OCI-M1 (cell line): ENCODE measurements at places on chromosomes 11 and 22.

- no peak for DNase-seq
Observed at GRCh38 chr11:11821899-11822298, 19.9 kb upstream of the USP47 start.

DNA sequence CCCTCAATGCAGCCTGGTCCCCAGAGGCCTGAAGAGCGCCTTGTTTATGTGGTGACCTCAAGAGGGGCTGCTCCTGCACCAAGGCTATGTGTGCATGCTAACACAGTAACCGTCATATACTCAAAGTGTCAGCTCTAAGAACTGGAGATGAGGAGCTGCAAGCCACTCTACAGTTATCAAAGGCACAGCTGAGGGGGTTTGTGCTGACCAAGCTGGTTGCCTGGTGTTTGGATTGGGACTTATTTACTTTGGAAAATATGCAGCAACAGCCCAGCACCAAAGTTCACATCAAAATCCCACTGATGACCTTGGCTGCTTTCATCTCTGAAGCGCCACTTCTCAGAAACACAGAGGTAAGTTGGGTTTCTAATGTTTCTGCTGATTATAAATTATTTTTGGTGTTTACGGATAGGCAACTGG, at the start of gene SERPIND1:
SERPIND1 (plus strand) TSS at position 321 of the 420 bp plus-strand sequence. CDS start 5,200 bp downstream, outside the sequence.
- no peak for DNase-seq

- DNase-seq: no peak
Observed at GRCh38 chr22:26952451-26953011, 295.1 kb downstream of the MIAT start.

- DNase-seq: peak; percentile 95
Observed at GRCh38 chr11:78406568-78407196, 10.9 kb downstream of the GAB2 start.

DNA sequence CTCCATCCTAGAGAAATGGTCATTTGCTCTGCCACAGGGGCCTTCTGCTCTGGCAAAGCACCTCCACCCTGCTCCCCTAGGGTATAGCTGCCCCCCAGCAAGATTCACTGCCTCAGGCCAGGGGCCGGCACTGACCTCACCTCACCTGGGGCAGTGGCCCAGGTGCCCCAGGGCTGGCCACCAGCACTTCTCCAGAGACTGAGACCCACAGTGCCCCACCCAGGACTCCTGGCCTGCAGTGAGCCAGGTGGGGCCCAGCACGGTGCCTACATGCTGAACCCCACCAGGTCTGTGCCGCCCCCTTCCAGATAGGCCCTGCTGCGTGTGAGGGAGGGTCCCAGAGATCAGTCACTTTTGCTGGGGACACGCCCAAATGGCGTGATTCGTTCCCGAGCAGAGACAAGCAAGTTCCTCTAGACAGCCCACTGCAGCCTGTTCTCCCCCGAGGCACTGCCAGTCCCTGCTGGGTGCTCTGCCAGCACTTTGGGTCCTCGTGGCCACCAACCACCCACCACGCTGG, 10.8 kb downstream of the GNB1L start:
- DNase-seq: no peak

GRCh38 chr11:119891055-119891768, 162.2 kb upstream of the NECTIN1 start:
- peak; percentile 17 for DNase-seq

- DNase-seq: no peak
Observed at GRCh38 chr22:46984751-46985506, 222.5 kb downstream of the TBC1D22A start.

- peak; percentile 67 for DNase-seq
Observed at GRCh38 chr22:25111579-25112517, 87.8 kb upstream of the CRYBB3 start.

DNA sequence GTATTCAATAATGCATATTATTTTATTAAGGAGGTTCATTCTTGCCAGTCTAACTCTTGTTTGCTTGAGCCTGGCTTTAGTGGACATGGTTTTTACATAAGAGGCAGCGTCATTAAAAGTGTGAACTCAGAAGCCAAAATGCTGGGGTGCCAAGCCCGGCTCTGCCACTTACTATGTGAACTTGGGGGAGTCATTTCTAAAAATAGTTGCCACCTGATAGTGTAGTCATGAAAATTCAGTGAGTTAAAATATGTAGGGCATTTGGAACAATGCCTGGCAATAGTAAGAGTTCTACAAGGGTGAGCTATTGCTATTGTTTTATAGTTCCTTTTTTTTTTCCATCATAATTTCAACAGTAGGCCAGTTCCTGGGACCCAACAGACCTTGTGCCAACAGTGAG, 49.9 kb downstream of the TENM4 start:
- no peak for DNase-seq

- DNase-seq: peak; percentile 100
Observed at GRCh38 chr11:68839054-68839865, 2.5 kb downstream of the CPT1A start.

DNA sequence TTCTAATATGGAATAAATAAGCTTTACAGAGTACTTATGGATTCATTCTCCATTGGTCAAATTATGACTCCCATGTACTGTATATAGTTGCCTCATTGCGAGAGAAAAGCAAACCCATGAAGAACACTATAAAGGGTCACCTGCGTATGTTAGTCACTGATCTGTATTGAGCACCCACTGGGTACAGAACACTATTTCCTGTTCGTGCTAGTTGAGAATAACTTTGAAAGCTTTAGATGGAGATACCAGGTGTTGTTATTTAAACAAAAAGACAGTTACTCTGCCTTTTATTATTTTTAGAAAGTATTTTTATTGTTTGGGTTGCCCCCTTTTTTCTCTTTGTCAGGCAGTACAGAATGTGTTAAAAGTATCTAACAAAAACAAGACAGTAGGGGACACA, 79.9 kb downstream of the DEUP1 start:
- DNase-seq: no peak

GRCh38 chr11:70503468-70504221, 105.3 kb downstream of the CTTN start:
- no peak for DNase-seq

DNA sequence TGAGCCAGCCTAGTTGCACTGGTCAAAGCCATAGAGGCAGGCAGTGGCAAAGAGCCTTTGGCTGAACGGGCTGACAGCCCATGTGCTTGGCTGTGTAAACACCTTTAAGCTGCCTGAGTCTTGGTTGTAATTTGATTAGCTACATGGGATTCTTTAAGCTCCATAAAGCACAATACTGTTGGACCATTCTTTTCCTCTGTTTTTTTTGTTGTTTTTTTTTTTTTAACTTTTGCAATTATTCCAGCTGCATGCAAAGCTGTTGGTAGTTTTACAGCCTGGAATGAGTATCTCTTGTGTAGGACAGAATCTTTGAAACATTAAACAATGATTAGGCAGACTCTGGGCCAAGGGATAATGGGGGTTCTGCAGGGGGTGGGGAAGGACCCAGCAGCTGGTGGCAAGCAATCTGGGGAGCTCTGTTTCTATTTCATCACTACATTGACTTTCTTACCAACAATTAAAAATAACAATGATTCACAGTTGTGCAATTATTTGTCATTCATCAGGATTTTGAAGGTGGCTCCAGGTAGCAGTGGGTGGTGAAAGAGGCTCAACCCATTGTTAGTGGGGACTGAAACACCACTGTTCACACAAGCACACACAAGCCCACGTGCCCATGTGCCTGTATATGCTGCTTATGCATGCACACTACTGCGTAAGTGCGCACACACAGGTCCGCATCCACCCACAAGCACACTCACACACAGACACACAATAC, 69.5 kb upstream of the CSNK2A3 start:
- DNase-seq: no peak

GRCh38 chr22:42700355-42700754, 20.3 kb downstream of the A4GALT start:
- no peak for DNase-seq

DNA sequence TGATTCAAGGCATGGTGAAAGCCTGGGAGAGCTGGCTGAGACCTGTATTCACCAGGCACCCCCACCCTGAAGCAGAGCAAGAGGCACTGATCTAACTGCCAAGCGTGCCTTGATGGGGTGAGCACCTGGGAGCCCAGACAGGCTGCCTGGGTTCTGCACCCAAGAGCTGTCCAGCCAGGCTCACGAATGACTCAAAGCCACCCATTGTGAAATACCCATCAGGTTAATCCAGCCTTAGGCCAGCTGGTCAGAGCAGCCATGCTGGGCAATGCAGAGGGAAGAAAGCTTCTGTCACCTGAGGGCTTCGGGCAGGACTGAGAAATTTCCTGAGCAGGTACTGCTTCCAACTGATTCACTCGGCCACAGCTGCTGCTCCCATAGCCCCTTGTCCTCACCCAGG, 22.1 kb downstream of the THOC5 start:
- DNase-seq: no peak

DNA sequence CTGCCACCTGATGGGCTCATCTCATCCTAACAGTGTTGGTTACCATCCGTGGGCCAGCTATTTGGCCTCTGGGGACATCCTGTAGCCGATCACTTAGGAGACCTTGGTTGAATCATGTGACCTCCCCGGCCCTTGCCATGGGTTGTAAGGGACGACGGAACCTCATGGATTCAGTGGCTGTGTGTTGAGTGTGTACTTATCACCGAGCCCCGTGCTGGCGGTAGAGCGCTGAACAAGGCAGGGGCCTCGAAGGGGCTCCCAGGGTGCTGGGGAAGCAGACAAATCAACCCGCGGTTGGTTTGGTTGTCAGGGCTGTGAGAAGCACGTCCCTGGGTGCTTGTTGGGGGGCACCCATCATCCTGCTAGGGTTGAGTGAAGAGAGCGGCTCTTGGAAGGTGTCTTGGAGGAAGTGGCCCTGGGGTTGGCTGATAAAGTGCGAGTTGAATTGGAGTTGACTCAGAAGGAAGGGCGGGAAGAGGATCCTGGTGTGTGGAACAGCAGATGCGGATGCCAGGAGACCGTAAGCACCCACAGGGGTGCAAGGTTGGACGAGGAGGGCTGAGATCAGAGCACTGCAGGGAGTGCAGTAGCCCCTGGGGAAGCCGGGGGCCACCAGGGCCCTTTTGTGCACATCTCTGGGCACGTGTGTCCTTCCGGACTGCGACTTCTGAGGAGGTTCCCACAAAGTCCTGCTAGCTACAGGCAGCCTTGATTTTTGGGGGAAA, 53.6 kb downstream of the MPPED1 start:
- no peak for DNase-seq

DNA sequence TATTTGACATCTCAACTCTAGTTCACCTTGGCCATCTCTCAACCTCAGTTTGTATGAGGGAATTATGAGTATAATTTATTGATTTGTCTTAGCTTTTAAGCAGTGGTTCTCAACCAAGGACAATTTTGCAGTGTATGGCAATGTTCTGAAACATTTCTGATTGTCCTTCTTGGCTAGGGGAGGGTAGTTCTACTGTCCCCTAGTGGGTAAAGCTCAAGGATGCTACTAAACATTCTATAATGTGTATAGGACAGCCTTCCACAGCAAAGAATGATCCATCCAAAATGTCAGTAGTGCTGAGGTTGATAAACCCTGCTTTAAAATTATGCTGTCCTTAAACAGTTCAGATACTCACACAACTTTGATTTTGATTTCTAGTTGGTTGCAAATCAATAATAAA, 78.1 kb upstream of the ALKBH3 start:
- DNase-seq: peak; percentile 52

- no peak for DNase-seq
Observed at GRCh38 chr11:3823303-3823702, 14.9 kb downstream of the PGAP2 start.

DNA sequence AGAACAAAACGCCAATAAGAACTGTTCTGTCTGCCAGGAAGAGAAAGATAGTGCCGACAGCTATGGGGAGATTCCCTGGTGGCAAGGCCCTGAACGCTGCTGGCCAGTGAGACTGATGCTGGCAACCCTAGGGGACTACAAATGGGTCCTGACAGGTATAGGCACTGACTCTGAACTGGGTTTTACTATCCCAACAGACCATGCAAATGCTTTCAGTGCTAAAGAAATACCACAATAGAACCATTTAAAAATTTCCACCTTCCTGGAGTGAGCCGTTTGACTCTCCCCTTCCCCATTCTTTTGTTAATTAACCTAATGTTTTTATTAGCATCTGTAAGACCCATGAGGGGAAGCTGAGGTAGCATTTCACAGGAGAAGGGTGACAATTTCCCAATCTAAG, 25.7 kb downstream of the USP28 start:
- DNase-seq: no peak

DNA sequence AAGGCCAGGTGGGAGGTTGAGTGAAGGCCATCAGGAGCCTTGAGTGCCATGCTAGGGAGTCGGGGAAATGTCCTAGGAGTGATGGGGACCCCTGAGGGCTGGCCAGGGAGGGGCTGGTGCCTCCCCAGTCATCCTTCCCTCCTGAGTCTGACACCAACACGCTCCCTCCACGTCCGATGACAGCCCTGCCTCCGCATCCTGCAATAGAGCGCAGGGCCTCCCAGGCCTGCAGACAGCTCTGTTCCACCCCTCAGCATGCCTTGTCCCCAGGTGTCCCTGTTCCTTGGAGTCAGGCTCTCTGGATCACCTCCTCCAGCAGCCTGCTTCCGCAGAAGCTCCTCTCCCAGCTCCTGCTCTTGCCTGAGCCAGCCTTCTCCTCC, 3.1 kb downstream of the RAC2 start:
- no peak for DNase-seq

GRCh38 chr11:34604145-34604544, 16.7 kb upstream of the EHF start:
- DNase-seq: no peak

GRCh38 chr11:69825941-69826340, 6.7 kb upstream of the FGF3 start:
- no peak for DNase-seq

GRCh38 chr11:34395916-34396550, 38.2 kb upstream of the ABTB2 start:
- DNase-seq: no peak

- no peak for DNase-seq
Observed at GRCh38 chr11:70225681-70226177, 22.6 kb downstream of the FADD start.

- DNase-seq: no peak
Observed at GRCh38 chr11:71940561-71941219, 11.8 kb downstream of the RNF121 start.

GRCh38 chr11:14270690-14271542, 88.1 kb downstream of the RRAS2 start:
- peak; percentile 91 for DNase-seq

DNA sequence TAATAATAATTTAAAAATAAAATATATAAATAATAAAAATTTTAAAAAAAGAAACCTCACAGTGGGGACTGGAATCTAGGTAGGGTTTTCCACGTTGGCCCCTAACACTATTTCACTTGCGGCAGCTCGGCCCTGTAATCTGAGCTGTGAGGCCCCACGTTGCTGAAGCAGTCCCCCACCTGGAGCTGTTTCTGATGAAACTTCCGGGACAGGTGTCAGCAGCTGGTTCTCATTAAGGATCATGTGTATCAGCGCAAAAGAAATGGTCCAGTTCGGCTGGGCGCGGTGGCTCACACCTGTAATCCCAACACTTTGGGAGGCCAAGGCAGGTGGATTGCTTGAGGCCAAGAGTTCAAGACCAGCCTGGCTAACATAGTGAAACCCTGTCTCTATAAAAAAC, 17.3 kb downstream of the RHOD start:
- DNase-seq: no peak

- DNase-seq: peak; percentile 66
Observed at GRCh38 chr11:82767123-82767522, 33.5 kb upstream of the FAM181B start.

DNA sequence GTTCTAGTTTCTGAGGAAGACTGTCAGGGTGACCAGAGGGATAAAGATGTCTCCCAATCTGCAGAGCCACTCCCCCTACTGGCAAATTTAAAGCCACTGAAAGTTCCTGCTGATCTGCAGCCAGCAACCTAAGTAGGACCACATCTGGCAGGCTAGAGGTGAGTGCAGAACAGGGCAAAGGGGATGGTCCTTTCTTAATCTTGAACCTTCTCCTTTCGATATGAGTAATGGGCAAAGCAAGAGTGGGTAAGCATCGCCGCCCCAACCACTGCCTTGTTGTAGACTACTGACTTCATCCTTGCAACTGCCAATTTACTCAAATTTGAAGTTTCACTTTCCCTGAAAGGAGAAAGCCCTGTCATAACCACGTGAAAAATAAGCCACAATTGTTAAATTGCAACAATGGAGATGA, 30.7 kb downstream of the SCUBE2 start:
- peak; percentile 74 for DNase-seq
